ENCODE measurements at places on chromosomes 7 and 10. TPM values are rescaled to one million over a fixed set of nuclear protein-coding genes. Genes with fewer than 3 reads are reported as not detected.

The ADK gene
- 27.9 TPM for total RNA-seq

DNA sequence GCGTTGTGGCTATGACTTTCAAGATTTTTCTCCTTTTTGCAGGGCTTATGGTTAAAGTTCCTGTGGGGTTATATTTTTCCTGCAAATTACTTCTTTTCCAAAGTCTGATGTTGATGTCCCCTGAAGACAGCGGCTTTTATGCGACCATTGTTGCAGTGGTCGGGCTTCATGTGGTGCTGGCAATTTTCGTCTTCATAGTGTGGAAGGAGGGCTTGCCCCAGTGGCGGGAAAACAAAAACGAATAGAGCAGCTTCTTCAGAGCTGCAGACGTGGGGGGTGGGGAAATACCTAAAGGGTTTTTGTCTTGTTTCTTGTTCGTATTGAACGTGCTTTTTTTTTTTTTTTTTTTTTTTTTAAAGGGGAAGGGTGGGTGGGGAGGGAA, 53.8 kb downstream of the MCMBP start:
- DNase-seq = no peak

DNA sequence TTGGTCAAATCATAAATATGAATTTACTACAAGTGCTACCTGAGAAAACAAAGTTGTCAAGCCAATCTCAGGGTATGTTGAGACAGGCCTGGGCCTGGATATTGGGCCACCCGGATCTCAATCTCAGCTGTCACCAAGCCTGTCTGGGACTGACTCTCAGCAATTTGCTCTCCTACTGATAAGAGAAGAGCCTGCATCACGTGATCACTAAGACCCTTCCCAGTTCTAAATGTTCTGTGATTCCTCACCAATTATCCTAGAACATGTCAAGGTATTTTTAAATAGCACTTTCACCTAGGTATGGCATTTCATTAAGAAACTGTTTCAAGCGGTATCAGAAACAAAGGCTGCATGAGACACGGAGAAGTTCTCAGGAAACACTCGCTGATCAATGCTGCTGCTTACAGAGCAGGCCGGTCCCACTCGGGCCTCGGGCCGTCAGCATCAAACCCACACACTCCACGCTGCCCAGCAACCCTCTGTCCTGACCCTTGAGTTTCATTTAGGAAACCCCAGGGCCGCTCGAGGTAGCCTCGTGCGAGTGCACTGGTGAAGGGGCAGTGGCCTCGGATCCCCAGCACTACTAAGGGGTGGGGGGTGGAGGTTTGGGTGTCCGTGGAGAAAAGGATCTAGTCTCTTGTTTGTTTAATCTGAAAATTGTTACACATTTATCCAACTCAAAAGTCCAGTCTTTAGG, 4.1 kb downstream of the KLF6 start:
- DNase-seq = peak; percentile 78

DNA sequence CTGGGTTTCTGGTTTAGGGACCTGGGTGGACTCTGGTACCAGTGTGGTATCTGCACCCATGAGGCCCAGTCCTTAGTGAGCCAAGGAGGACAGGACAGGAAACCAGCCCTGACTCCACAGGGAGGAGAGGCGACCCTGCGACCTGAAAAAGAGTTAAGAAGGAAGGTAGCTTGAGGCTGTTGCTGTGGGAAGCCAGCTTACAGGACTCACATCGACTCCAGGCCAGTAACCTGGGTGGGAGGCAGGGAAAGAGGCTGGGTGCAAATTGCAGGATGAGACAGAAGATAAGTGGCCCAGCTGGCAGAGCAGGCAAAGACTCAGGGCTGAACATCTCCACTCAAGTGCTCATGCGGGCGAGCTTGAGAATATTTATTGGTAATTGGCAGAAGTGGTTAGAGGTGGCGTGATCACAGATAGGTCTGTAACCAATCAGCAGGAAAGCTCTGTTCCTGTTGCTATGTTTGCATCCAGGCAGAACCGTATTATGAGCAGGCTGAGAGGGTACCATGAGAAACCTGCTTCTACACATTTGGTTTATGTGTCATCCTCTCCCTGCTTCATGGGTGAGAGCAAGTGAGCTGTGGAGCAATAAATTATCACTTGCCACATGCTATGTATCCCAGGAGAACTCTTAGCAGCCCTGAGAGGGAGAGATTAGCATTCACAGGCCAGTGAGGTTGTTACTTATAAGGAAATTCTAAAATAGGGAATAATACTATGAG, 11.0 kb downstream of the TLL2 start:
- no peak for DNase-seq

The TRPV5 gene
- total RNA-seq = not detected

- DNase-seq = no peak
Observed at GRCh38 chr10:78706256-78706655, 362.5 kb upstream of the ZMIZ1 start.

- DNase-seq = no peak
Observed at GRCh38 chr7:26656735-26657134, 207.7 kb downstream of the SKAP2 start.

DNA sequence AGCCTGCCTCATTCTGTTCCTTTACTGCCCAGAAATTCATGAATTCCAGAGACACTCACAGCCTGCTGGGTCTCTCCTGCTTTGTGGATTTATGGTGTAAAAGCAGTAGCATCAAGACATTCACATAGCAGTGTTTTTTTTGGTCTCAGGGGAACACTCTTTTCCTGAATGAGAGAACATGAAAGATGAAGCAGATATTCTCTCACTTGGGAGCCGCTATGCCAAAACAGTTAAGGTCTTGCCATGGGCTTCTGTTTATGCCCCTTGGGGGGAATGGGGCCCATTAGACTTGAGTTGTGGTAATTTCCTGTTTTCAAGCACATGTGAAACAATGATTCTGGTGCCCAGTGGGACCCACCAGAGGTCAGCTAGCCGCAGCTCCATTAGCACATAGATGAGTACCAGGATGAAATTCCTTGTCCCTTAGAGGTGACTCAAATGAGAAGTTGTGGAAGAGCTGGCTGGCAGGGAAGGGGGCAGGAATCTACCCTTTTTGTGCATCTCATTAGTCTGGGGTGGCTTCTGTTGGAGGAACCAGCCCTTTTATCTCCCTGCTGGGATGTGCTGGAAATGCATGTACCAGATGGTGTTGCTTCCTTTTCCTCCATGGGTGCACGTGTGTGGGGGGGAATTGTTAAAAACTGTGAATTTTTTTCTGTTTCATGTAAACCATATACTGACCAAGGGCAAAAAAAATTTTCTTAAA, 13.3 kb downstream of the BMPER start:
- DNase-seq = no peak

The POLL gene
- 33.9 TPM for total RNA-seq

The TMEM196 gene
- total RNA-seq = not detected

The DDC gene
- total RNA-seq = not detected

GRCh38 chr10:64071218-64071617, 550.0 kb downstream of the REEP3 start:
- DNase-seq = no peak

- DNase-seq = no peak
Observed at GRCh38 chr7:12890586-12890985, 203.2 kb downstream of the ARL4A start.

The ELMO1 gene
- total RNA-seq = 75.5 TPM

GRCh38 chr7:156386097-156386496, 254.5 kb upstream of the RNF32 start:
- no peak for DNase-seq

DNA sequence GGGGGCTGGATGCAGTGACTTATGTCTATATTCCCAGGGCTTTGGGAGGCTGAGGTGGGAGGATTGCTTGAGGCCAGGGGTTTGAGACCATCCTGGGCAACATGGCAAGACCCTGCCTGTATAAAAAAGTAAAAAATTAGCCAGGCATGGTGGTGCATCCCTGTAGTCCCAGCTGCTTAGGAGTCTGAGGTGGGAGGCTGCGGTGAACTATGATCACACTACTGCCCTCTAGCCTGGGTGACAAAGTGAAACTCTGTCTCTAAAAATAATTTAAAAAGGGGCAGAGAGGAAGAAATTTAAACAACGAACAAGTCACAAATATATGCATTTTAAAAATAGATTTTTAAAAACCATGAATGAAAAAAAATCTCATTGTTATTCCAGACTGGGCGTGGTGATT, 46.2 kb upstream of the FEZF1 start:
- DNase-seq = no peak

The PPP1R17 gene
- not detected for total RNA-seq

DNA sequence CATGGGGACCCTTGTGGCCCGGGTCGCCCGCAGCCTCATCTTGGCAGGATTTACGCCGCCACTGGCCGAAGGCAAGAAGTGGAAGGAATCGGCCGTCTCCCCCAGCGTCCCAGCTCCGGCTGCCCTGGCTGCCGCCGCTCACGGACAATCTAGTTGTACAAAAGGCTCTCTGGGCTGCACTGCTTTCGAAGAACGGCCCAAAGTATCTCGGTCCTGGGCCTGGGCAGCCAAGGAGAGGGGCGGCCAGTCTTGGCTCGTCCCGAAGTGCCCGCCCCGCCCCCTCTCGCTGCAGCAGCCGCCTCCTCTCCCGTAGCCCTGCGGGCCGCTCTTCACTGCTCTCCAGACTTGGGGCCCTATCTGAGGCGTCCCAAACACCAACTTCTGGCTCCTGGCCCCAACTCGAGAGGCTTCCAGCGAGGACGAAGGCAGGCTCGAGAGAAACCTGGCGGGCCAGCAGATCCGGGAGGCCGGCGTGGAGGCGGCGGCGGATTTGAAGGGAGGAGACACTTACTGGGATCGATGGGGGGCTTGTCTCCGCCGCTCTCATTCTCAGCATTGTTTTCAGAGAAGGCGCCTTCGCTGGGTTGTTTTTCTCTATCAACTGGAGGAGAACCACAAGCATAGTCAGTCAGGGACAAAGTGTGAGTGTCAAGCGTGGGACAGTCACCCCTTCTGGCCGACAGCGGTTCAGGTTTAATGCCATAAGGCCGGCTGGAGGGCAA, 809 bp downstream of the HOXA9 start:
- peak; percentile 82 for DNase-seq

The FBXL13 gene
- total RNA-seq = 11.6 TPM

The PTPRN2 gene
- total RNA-seq = 5.2 TPM

- DNase-seq = no peak
Observed at GRCh38 chr10:15046626-15047025, 2.9 kb downstream of the OLAH start.

DNA sequence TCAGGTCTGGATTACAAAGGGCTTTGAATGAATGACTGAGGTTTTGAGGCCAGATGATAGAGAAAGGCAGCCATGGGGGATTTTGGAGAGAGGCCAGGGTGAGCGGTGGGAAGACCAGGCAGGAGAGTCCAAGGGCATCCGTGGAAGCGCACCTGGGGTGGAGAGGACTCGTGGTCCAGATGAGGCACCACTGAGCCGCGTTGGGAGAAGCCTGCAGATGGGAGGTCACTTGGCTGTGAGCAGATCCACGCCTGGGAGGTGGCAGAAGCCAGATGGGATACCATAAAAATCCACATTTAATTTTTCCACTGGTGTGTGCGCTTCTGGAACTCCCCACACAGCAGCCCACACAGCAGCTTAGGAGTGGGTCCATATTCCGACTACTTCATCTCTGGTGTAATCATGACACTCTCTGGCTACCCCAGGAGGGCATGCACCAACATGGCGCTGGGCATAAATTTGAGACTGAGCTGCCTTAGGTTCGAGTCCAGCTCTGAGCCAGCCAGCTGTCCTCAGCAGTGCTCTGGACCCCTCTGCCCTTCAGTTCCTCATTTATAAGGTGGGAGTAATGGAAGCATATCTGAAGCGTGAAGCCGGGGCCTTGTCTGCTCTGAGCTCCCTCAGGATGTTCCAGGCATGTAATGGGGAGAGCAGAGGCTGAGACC, 90.2 kb upstream of the FAM20C start:
- DNase-seq = no peak

GRCh38 chr10:66637273-66638036, 288.4 kb upstream of the LRRTM3 start:
- no peak for DNase-seq

DNA sequence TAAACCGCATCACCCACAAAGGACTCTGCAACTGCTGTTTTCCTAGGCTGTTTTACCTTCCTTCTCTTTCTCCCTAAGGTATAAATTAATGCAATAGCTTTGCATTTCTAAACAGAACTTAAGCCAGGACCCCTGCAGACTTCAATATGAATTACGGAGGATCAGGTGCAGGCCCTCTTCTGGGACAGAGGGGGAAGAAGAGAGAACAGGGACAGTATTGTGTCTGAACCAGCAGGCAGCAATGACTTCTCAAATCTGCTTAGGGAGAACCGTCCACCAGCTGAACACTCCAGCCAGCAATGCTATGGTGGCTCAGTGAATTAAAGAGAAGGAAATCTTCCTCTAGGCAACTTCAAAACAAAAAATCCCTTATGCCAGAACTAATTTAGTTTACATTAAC, 35.7 kb downstream of the POLR3A start:
- no peak for DNase-seq

The MUC3A gene
- 1.1 TPM for total RNA-seq

- DNase-seq = no peak
Observed at GRCh38 chr7:90701771-90702170, 105.7 kb downstream of the CDK14 start.

The PNLIPRP2 gene
- total RNA-seq = not detected

DNA sequence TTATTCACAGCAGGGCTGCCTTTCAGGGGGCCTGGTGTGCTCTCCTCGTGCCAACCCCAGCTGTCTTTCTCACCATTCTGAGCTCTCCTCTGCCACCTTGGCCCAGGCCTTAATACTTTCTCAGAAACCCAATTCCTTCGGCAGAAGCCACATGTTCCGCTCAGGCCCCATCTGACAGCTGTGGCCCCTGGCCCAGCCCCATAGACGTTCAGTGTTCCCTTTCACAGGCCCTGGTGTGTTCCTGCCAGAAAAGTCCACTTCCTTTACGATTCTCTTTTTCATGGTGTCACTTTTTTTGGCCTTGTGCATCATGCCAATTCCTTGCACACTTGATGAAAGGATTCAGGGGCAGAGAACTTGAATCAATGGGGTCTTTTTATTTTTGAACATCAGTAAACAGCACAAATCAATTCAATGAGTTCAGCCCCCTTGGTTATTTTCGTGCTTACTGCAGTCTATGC, 15.9 kb upstream of the GPNMB start:
- DNase-seq = no peak

The SPRN gene
- not detected for total RNA-seq

GRCh38 chr10:44459671-44460070, 74.8 kb upstream of the CXCL12 start:
- DNase-seq = no peak

The FOXI2 gene
- total RNA-seq = not detected

DNA sequence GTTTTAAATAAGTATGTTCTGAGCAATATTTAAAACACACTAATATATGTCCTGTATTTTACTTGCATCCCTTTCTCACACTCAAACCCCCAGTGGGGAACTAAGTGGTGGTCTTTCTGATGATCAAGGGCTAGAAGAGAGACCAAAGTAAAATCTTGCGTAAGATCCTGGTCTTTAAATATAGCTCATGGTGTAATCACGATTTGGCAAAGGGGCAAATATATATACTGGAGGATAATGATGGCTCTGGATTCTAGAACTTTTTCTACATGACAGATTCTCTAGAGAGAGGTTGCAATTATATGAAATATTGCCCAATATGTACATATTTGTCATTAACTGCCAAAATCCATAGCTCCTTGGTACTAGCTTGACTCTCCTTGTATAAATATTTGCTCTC, 438.3 kb downstream of the NXPH1 start:
- no peak for DNase-seq
